Stimulated activated CD8-positive, alpha-beta memory T cell treated with anti-CD3 and anti-CD28 coated beads, Interleukin-7, amount 100 ng/mL, for 4 hours (primary cell): ENCODE measurements at places on chromosomes 6 and 20.

DNA sequence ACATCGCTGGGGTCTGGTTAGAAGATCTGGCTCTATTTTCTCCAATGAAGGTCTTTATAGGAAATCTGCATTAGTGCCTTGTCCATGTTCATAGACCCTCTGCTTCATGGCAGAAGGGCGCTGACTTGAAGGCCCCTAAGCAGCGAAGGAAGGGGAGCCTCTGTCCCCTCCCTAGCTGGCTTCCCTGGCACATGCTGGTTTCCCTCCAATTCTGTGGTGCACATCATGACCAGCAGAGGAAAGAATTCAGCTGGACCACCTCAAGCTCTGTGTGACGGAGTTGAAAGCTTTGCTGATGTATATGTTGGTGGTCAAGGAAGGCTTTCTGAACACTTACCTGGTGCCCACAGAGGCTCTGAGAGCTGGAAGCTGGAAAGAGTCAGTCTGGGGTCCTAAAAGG is 129.7 kb upstream of the MYLIP start:
- DNase-seq, result no peak

- no peak for DNase-seq
Measured at GRCh38 chr6:156808287-156808686, 31.1 kb downstream of the ARID1B start.

- no peak for DNase-seq
Measured at GRCh38 chr6:2179950-2180349, 65.5 kb downstream of the GMDS start.

- DNase-seq, result no peak
Measured at GRCh38 chr6:104604685-104605084, 255.0 kb downstream of the HACE1 start.
